ENCODE measurements at places on chromosomes 3 and 15.

DNA sequence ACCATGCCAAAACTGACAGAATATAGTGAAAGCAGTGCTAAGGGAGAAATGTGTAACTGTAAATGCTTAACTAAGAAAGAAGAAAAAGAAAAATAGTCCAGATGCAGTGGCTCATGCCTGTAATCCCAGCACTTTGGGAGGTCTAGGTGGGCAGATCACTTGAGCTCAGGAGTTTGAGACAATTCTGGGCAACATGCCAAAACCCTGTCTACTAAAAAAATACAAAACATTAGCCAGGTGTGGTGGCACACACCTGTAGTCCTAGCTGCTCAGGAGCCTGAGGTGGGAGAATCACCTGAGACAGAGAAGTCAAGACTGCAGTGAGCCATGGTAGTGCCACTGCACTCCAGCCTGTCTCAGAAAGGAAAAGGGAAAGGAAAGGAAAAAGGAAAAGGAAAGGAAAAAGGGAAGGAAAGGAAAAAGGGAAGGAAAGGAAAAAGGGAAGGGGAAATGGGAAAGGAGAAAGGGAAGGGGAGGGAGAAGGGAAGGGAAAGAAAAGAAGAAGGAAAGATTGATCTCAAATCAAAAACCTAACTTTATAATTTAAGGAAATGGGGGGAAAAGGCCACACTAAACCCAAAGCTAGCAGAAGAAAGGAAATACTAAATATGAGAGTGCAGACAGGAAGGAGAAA, 20.3 kb downstream of the C3orf33 start:
- no peak for DNase-seq

DNA sequence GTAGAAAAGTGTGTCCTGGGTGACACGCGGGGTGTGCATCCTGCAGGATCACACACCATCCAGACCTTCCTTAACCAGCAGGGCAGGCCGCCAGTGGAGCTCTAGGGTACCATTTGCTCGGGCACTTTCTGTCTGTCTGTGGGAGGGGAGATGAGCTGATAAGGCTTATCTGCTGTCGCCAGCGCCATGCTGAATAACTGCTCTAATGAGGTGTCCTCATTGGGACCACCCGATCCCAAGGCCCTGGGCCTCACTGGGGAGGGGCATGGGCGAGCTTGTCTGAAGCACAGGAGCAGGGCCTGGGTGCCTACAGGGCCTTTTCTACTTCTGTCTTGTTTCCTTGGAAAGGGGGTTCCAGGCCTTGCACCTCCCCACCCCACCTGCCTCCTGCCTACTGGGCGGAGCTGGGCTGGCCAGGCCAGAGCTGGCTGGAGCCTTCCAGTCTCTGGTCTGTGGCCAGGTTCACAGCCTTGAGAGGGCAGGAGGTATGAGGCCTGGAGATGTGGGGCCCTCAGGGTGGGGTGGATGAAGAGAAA, 2.5 kb upstream of the GATA2 start:
- no peak for DNase-seq

GRCh38 chr15:79064496-79064895, 26.1 kb downstream of the RASGRF1 start:
- DNase-seq, result no peak

DNA sequence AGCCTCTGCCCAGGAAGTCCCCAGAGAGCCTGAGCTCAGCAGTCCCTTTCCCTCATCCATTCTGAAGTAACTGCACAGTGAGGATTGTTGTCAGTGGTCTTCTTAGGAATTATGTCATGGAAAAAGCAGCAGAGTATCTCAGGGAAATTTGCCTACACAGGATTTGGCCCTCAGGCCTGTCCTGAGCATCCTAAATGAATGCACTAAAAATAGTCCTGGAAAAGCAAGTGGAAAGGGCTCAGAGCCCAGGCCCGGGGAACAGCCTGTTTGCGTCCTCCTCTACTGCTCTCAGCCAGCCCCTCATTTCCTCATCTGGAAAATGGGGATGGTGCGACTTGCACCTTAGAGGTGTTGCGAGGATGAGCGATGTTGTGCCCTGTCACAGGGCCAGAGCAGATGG, 21.6 kb downstream of the LYSMD4 start:
- DNase-seq, result no peak

DNA sequence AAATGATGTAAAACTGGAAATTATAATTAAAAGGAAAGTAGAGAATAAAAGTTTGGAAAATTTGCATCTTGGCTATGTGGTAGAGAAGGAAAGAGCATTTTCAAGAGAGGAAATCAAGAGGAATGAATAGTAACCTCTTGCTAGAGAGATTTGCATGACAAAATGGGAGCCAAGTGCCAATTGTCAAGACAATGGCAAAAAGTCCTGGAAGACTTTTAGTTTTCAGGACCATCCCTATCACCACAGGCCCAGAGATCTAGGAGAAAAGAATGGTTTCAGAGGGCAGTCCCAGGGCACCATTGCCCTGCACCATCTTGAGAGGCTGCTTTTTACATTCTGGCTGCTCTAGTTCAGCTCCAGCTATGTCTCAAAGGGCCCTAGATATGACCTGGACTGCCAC, 1427.6 kb downstream of the ZPLD1 start:
- DNase-seq, result no peak

DNA sequence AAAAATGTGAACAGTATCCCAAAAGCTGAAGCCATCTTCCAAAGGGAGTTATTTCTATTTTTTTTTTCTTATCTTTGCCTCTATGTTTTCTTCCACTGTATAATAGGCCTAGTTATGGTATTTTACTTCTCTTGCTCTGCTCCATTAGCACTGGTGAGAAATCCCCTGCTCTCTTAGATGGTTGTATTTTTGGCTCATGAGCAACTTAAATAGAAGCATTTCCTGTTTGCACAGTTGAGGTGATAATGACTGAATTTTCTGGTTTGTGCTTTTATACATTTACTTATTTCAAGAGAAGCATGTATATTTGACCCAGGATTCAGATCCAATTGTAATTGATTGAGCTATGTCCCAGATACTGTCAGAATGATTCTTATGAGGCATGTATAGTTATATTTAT, 61.6 kb upstream of the CD200R1L start:
- no peak for DNase-seq

- DNase-seq, result peak; percentile 43
Observed at GRCh38 chr3:46369151-46369550, 1.6 kb upstream of the CCR5 start.

GRCh38 chr3:107826727-107827126, 264.1 kb downstream of the CD47 start:
- DNase-seq, result no peak

- peak; percentile 38 for DNase-seq
Observed at GRCh38 chr15:25783607-25784540, 79.3 kb downstream of the ATP10A start.

- DNase-seq, result no peak
Observed at GRCh38 chr3:161939918-161940620, 443.5 kb downstream of the OTOL1 start.

DNA sequence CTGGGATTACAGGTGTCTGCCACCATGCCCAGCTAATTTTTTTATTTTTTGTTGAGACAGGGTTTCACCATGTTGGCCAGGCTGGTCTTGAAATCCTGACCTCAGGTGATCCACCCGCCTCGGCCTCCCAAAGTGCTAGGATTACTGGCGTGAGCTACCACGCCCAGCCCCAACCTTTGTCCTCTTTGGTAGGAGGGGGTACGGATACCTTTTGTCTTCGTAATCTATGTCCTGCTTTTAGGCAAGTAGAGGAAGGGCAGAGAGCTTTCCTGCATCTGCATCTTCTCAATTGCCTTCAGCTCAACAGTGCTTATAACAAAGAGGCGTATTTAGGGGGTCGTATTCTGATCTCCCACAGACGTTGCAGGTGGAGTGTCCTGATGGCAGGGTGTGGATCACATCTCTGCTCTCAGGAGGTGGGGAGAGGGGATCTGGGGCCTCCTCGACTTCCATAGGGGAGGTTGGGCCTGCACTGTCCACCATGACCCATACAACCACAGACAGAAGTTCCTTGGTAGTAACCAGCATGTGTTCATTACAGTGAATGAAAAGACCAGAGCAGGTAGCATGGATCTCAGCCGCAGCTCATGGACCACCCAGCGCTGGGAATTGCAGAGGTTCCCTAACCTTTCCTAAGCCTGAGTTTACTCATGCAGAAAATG, 21.4 kb upstream of the KCTD6 start:
- DNase-seq, result no peak

DNA sequence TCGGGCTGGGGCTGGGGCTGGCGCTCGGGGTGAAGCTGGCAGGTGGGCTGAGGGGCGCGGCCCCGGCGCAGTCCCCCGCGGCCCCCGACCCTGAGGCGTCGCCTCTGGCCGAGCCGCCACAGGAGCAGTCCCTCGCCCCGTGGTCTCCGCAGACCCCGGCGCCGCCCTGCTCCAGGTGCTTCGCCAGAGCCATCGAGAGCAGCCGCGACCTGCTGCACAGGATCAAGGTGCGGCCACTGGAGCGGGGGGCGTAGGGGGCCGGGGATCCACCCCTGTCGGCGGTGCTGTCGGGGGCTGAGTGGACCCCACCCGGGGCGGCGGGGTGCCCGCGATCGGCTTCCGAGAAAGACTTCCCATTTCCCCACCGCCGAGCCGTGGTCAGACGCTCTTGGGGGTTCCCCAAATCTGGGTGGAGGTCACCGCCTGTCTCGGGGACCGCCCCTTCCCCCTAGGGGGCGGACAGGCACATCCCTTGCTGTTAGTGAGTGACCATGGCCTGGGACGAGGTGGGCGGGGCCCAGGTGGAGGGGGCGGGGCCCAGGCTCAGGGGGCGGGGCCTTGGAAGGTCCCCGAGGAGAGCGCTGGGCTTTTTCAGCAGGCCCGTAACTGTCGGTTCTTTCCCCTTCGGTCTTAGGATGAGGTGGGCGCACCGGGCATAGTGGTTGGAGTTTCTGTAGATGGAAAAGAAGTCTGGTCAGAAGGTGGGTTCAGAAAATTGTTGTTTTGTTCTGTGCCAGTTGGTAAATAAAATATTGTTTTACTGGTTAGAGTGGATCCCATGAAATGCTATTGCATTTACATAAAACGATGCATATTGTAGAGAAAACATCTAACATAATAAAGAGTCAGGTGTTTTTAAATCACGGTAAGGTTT, 578 bp downstream of the LACTB start:
- DNase-seq, result peak; percentile 85

- no peak for DNase-seq
Observed at GRCh38 chr3:184237211-184237610, 7.8 kb downstream of the VWA5B2 start.

DNA sequence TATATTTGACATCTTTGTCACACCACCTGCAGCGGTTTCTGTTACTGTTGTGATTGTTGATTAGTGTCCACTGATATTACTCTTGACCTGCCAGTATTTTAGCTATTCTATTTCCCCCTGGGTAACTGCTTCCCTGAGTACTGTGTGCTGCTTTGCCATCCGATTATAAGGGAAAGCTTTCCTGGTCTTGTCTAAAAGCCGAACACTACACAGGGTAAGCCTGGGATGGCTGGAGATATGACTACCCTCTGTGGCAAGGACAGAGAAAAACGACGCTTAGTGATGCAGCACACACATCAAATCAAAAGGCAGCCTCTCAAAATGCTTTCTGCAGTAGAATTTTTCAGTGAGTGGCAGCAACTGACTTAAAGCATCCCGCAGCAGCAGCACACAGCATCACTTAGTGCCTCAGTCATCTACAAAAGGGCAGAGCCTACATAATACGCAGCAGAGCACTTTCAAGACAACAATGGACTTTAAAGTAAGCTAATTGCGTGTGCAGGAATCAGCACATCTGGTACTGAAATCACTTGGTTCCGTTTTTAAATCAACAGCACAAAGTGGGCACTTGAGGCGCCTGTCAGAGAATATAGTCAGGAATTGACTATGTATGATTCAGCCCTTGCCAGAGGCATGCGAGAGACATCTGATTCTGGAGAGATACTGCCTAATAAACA, 656.3 kb upstream of the TGFBR2 start:
- no peak for DNase-seq

GRCh38 chr3:123105201-123106189, 38.7 kb downstream of the PDIA5 start:
- DNase-seq, result no peak

GRCh38 chr3:174417573-174417972, 441.6 kb upstream of the NAALADL2 start:
- DNase-seq, result no peak

GRCh38 chr3:172847292-172847691, 96.8 kb downstream of the ECT2 start:
- DNase-seq, result no peak

GRCh38 chr3:23219117-23219516, 16.0 kb downstream of the UBE2E2 start:
- no peak for DNase-seq

GRCh38 chr3:20043396-20043795, 3.1 kb downstream of the KAT2B start:
- peak; percentile 65 for DNase-seq

DNA sequence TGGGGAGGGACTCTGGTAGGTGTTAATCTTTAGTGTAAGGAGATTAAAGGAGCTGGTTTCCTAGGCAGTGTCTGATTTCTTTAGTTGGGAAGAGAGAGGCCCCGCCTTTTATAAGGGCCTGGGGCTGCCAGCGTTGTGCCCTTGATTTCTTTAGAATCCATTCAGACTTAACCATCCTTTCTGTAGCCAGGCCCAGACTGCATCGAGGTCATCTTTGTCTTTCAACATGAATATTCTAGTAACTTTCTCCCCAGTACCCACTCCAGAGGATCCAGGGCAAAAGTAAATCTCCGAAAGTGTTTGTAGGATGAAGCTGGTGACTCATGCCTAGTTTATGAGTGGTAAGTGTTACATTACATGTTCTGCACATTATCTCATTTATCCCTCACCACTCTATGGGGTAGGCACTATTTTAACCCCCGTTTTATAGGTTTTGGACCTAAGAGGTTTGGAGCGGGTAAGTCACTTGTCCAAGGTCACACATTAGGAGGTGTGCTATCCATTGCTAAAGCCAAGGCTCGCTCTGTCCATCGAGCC, 11.8 kb upstream of the USP3 start:
- no peak for DNase-seq

GRCh38 chr3:123370819-123371218, 78.1 kb downstream of the ADCY5 start:
- no peak for DNase-seq

DNA sequence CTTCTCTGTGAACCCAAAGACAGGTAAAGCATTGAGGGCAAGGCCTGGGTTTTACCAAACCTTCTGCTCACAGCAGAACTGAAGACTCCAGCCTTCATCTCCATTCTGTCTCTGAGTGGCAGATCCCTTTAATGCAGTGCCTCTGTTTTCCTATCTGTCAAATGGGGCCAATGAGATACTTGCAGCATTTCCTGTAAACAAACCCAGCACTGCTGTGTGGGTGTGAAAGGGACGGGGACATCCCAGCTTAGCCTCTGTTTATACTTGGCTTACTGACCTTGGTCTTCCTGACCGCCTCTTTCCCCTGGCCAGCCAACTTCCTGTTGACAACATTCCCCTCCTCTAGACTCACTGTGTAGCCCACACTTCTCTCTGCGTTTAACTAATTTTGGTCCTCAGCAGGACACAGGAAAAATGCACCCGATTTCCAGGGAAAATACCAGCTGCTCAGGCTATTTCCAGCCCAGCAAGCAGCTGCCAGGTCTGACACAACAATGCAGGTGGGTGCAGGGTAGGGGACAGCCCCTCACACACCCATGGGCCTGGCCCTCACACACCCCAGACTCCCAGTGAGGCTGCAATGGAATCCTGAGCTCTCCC, 105.9 kb upstream of the HERC1 start:
- peak; percentile 29 for DNase-seq

All from activated CD4-positive, alpha-beta T cell treated with anti-CD3 and anti-CD28 coated beads, Interleukin-10, Interleukin-2, amounts not matched to agents 100 ng/mL and 50 ng/mL, durations not matched to agents 16 hours and 8 hours (primary cell).